HCT116 (cell line): ENCODE measurements at places on chromosomes 5 and 9. TPM values are rescaled to one million over a fixed set of nuclear protein-coding genes. Genes with fewer than 3 reads are reported as not detected.
A peak's percentile ranks its signal among the peaks of the same experiment; 100 is the strongest.

The ABCA1 gene
- 0.89 TPM for total RNA-seq

The MOB3B gene
- 1.2 TPM for total RNA-seq

DNA sequence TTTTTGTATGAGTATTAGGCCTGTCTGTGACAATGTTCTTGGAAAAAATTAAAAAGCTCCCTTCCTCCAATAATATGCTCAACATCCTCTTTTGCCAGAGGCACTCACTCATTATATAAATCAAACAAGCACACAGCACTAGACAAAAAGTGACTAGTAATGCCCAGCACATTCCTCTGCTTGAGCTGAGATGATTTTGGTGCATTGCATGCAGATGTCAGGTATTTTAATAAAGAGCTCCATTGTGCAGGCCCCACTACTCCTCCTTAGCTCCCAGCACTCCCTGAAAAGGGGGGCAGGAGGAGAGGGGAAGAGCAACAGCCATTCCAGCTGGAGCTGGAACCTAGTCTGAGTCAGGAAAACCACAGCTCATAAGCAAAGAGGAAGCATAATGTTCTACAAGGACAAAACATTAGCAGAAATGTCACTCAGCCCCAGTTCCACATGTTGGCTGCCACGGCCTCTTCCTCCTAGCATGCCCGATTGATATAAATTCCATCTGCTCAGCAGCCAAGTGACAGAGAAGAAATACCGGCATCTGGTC lies 348.5 kb downstream of the BNC2 start:
- H3K4me3 ChIP-seq = no peak overlapping the region
- no peak for DNase-seq
- no peak overlapping the region for H3K27ac ChIP-seq
- no peaks in the 10 kb centered on the region for H3K36me3 ChIP-seq
- H3K27me3 ChIP-seq = peaks cover 10% of the 10 kb centered on the region

The DDX41 gene
- total RNA-seq = 141 TPM

DNA sequence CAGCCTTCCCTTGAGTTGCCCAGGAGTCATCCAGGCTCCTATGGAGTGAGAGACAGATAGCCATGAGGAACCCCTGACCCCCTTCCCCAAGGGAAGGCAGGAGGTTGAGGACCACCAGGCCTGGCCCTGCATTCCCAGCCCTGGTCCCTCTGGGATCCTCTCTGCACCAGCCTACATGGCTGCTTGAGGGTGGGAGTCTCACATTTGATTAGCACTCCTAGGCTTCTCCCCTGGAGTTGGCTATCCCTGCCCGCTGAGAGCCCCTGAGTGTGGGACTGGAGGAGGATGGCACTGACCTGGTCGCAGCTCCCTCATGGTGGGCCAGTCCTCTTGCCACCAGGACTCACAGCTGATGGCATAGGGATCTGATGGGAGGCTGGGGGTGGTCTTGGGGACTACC lies 46.7 kb downstream of the SAR1B start:
- H3K4me3 ChIP-seq = no peak overlapping the region
- no peak overlapping the region for H3K27ac ChIP-seq
- H3K4me1 ChIP-seq = peaks cover 3% of the 10 kb centered on the region

DNA sequence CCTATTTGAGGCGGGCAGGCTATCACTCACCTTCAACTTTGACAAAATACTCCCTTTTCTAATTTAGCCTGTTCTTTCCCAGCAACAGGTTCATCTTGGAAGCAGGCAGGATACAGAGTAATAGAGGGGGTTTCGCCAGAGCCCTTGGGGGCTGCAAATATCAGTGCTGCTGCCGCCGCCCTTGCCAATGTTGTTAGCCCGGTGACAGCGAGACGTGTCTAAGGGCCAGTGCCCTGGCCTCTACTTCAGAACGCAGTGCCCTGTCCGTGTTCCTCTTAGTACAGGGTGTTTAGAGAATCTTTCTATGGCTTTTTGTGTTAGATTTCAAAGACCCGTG lies 703 bp downstream of the FAM120AOS start:
- H3K4me3 ChIP-seq = peak overlapping the region; percentile 84
- H3K36me3 ChIP-seq = peaks cover 4% of the 10 kb centered on the region; the same call in 1 of the 2 replicates
- no peak for DNase-seq
- H3K27me3 ChIP-seq = no peaks in the 10 kb centered on the region
- H3K27ac ChIP-seq = peak overlapping the region; percentile 75

DNA sequence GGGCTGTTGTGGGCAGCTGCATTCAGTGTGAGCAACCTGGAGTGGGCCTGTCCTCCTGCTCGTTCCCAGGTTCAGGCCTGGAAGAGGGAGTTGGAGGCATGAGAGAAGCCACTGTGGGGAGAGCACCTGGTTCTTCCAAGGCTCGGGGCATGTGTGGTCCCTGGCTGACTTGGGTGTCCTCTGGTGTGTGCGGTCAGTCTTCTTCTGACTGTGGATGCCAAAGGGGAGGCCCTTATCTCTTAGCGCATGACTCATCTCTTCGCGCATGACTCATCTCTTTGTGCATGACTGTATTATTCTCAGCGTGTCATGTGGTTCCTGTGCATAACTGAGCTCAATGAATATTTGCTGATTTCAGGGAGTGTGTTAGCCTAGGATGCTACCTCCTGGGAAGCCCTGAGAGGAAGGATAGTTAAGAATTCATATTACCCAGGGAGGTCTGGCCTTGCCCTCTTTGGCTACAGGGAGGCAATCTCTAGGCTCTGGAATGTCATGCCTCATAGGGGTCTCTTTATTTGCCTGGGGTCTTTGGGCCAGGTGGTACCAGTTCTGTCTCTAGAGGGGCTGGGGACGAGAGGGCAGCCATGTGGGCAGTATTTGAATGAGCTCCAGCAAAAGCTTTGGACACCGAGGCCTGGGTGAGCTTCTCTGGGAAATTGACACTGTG lies 188.7 kb downstream of the HSPA4 start:
- H3K4me1 ChIP-seq = peaks cover 68% of the 10 kb centered on the region
- peak overlapping the region; percentile 40 for H3K27ac ChIP-seq
- H3K4me3 ChIP-seq = peak overlapping the region; percentile 35
- H3K27me3 ChIP-seq = no peaks in the 10 kb centered on the region
- no peaks in the 10 kb centered on the region for H3K36me3 ChIP-seq

The IFNA21 gene
- not detected for total RNA-seq

The PCDHGA11 gene
- 0.39 TPM for total RNA-seq

The TRPM3 gene
- total RNA-seq = not detected

- DNase-seq = peak; percentile 7
- no peak overlapping the region for H3K27ac ChIP-seq
- H3K4me1 ChIP-seq = no peaks in the 10 kb centered on the region
- no peaks in the 10 kb centered on the region for H3K36me3 ChIP-seq
These were observed 127.5 kb upstream of the PANK3 start for GRCh38 chr5:168706655-168707069.

The TTLL11 gene
- total RNA-seq = 2.2 TPM

The DNAJA1 gene
- 117 TPM for total RNA-seq

The LHX2 gene
- 10.2 TPM for total RNA-seq

The PTGER4 gene
- 3.0 TPM for total RNA-seq

DNA sequence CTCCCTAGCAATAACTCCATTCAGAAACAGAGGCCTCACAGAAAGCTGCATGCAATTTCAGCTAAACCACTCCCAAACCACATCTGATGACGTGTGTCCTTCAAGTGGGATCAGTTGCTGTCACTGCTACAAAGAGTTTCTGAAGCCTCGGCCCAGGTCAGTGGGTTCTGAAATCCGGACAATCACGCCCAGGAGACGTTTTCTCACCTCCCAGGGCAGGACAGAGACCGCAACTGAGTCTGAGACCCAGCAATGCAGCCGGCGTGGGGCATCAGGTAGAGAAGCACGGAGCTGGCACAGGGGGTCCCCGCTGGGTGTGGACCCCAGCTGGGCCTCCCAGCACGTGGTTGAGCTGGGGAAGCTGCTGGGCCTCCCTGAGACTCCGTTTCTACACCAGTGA lies 2.6 kb upstream of the UBE2QL1 start:
- no peak overlapping the region for H3K27ac ChIP-seq
- no peak for DNase-seq
- H3K27me3 ChIP-seq = peaks cover 10% of the 10 kb centered on the region; the same call in 1 of the 2 replicates
- no peak overlapping the region for H3K4me3 ChIP-seq

DNA sequence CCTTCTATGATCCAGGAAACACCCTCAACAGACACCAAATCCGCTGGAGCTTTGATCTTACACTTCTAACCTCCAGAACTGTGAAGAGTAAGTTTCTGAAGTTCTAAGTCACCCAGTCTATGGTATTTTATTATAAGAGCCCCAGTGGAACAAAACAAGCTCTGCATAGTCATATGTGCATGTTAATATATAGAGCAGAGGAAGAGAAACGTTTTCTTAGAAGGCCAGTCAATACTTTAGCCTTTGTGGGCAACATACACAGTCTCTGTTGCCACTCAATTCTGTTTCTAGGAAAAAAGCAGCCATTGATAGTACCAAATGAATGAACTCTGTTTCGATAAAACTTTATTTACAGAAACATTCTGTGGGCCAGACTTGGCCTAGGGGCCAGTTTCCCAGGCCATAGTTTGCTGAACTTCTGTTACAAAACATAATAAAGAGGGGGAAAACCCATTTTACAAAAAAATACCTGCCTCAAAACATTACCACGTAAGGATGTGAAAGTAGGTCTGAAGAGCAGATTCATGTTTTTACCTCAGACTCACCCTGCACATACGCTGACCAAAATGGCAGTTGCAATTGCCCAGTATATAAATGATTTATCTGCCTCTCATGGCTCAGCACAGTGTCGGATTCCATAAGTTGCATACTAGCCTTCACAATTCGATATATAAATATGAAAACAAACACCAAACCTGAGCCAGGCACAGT lies 350.5 kb downstream of the SLIT3 start:
- no peak overlapping the region for H3K4me3 ChIP-seq
- H3K36me3 ChIP-seq = no peaks in the 10 kb centered on the region
- H3K27me3 ChIP-seq = no peaks in the 10 kb centered on the region

DNA sequence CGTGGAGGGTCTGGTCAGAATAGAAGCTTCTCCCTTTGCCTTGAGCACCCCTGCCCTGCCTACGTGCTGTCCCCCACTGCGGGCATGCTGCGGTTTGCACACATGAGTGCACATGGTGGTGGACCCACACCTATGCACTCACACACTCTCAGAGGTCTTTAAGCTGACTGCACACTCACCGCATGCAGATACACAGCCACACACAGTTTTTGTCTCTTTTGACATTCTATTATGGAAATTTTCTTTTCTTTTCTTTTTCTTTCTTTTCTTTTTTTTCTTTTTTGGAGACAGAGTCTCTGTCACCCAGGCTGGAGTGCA lies 584 bp upstream of the ARID3C start:
- peaks cover 8% of the 10 kb centered on the region; the same call in 1 of the 2 replicates for H3K27me3 ChIP-seq
- H3K4me1 ChIP-seq = peaks cover 35% of the 10 kb centered on the region
- peak overlapping the region; percentile 49; the same call in 1 of the 2 replicates for H3K4me3 ChIP-seq
- no peak overlapping the region for H3K27ac ChIP-seq

- no peak overlapping the region for H3K4me3 ChIP-seq
- no peaks in the 10 kb centered on the region for H3K27me3 ChIP-seq
- no peak for DNase-seq
These were observed 10.0 kb downstream of the MARCHF11 start for GRCh38 chr5:16169550-16169949.

The FST gene
- 0.34 TPM for total RNA-seq

The PRUNE2 gene
- 0.59 TPM for total RNA-seq

DNA sequence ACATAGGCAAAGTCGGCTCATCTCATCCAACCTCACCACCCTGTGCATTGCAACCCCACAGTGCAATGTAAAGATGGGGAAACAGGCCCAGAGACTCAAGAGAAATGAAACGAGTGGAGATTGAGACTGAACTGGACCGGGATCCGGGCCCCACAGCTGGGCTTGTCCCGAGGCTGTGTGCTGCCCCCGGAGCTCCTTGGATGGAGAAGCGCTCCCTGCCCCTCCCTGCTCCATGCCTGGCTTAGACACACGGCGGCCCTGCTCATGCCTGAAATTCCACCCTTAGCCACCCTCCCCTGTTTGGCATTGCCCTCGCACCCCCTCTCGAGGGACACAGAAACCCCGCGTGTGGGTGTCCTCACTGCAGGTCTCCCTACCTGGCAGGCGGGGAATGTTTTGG lies 27.2 kb upstream of the FCN1 start:
- H3K27ac ChIP-seq = no peak overlapping the region
- H3K4me1 ChIP-seq = no peaks in the 10 kb centered on the region
- no peak overlapping the region for H3K4me3 ChIP-seq

GRCh38 chr5:109997161-109997560 lies 307.4 kb downstream of the MAN2A1 start:
- H3K27me3 ChIP-seq = 0 out of 2 replicates have a peak, but pooled peaks cover 5% of the 10 kb centered on the region
- no peak overlapping the region for H3K4me3 ChIP-seq
- no peak overlapping the region for H3K27ac ChIP-seq
- no peaks in the 10 kb centered on the region for H3K4me1 ChIP-seq

GRCh38 chr5:159916841-159917761 lies 819 bp downstream of the ADRA1B start:
- H3K27me3 ChIP-seq = peaks cover 16% of the 10 kb centered on the region; the same call in 1 of the 2 replicates
- no peak overlapping the region for H3K27ac ChIP-seq
- no peak for DNase-seq
- H3K4me1 ChIP-seq = peaks cover 12% of the 10 kb centered on the region

The MELK gene
- 63.2 TPM for total RNA-seq

The HACD4 gene
- not detected for total RNA-seq

- peaks cover 22% of the 10 kb centered on the region for H3K4me1 ChIP-seq
- no peak overlapping the region for H3K4me3 ChIP-seq
- no peak overlapping the region for H3K27ac ChIP-seq
- H3K36me3 ChIP-seq = no peaks in the 10 kb centered on the region
- DNase-seq = no peak
- no peaks in the 10 kb centered on the region for H3K27me3 ChIP-seq
These were observed 5.1 kb upstream of the ANXA2R start for GRCh38 chr5:43045236-43045635.

DNA sequence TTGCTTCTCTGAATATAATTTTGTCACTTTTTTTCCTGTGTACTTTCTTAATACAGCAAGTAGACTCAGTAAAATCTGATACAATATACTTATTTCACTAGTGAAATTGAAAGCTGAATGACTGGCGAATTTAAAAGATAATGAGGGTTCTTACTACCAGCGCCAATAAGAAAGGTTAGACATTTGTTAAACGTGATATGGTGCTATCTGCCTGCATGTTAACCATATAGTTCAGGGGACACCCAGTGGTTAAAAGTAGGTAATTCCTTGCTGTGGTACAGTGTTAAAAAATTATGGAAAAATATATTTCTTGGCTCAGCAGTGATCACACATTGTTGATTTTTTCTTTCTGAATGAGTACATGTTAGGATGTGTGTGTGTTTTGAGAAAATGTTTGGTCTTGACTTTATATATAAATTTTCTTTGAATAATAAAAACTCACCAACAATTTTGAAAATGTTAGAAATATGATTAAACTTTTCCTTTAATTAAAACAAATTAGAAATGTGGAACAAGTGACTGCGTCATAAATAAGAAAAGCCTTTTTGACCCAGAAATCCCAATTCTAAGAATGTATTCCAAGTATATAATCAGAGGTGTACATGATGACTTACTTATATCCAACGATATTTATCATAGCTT lies 25.8 kb downstream of the CAST start:
- H3K27ac ChIP-seq = no peak overlapping the region
- no peaks in the 10 kb centered on the region for H3K36me3 ChIP-seq
- peak; percentile 39 for DNase-seq
- H3K4me3 ChIP-seq = no peak overlapping the region
